ENCODE measurements at places on chromosomes 7 and 10.

DNA sequence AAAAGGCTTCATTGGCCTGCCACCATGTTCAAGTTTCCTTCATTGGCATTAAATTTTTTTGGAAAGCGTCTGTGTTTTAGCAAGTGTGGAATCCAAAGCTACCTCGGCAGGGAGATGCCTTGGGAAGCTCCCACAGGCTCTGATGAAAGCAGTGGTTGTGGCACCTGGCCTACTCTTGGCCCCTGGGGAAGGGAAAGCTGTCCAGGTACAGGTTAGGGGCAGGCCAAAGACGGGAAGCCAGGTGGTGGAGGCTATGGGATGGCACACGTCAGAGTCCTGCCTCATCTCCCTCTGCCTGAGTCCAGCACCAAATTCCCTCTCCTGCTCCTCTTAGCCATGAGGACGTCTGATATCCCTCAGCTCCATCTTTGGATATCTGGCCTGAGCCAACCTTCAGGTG lies 49.7 kb downstream of the C10orf120 start:
- DNase-seq = no peak
- H3K27me3 ChIP-seq = no peaks in the 10 kb centered on the region
- H3K4me1 ChIP-seq = no peaks in the 10 kb centered on the region
- no peak overlapping the region for H3K27ac ChIP-seq

DNA sequence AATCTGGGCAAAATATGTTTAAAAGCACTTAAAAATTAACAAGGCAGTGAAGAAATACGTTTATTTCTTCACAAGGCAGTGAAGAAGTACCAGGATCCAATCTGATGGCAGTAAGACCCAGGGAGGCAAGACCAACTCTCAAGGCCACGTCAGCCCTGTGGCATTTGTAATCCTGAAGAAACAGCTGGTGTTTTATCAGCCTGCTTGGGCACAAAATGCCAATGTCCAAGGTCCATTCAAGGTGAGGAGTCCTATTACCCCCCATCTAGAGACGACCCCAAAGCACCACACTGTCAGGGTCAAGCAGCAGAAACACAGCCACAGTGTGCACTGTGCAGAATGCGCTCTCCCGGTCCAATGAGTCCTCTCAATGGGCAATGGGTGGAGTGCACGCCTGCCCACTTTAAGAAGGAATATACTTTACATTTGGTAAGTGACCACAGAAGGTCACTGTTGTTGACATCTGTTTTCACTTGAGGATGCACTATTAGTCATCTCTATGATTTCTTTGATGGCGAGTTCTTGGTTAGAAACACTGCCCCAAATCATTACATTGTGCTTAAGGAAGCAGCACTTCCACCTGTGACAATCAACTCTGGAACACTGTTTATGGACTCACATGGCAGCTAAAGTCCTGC lies 12.8 kb downstream of the CPXM2 start:
- H3K36me3 ChIP-seq = no peaks in the 10 kb centered on the region
- no peak overlapping the region for H3K27ac ChIP-seq
- H3K27me3 ChIP-seq = no peaks in the 10 kb centered on the region

- no peak overlapping the region for H3K4me3 ChIP-seq
- peaks cover 32% of the 10 kb centered on the region for H3K4me1 ChIP-seq
- no peaks in the 10 kb centered on the region for H3K36me3 ChIP-seq
- DNase-seq = peak; percentile 37
Measured at GRCh38 chr7:27148756-27149641, 1.4 kb upstream of the HOXA6 start.

- peak within 1 kb of the TSS; percentile 91 for H3K27ac ChIP-seq
- peak within 1 kb of the TSS; percentile 63 for H3K4me3 ChIP-seq
- peaks cover 20% of the 10 kb centered on the region for H3K4me1 ChIP-seq
- DNase-seq = peak; percentile 88
Measured at GRCh38 chr7:100827330-100828226, at the start of gene EPHB4. Gene EPHB4, minus strand, starts transcription at chr7:100827523. Its CDS starts 493 bp downstream, at chr7:100827030.

DNA sequence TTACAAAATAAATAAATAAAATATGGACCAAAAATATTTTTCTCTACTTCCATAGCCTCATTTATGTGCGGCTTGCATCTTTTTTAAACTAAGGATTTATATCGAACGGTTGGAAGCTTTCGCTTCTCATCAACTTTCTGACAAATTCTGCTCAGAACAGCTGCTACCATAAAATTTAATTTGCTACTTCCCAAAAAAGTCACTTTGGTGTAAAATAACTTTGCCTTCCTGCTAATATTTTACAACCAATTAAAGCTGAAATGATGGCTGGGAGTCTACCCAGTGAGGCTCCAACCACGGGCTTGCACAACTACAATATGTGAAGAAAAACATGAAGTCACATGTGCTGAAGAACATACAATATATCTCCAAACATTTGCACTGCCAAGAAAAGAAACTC lies 253.1 kb upstream of the NEBL start:
- H3K27me3 ChIP-seq = no peaks in the 10 kb centered on the region
- H3K27ac ChIP-seq = no peak overlapping the region

DNA sequence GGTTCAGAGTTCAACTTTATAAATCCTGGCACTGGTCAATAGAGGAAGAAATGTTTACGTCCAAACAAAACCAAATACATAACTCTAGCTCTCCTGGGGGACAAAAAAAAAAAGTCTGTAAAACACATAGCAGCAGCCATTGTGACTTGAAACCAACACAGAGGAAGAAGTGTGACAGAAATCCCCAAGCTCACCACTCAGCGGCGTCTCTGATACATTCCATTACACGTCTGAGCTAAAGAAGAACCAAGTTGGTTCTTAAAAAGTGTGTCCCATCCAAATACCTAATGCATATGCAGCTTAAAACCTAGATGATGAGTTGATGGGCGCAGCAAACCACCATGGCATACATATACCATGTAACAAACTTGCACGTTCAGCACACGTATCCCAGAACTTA lies 58.3 kb upstream of the NANOS1 start:
- H3K27ac ChIP-seq = no peak overlapping the region
- no peak overlapping the region for H3K4me3 ChIP-seq
- DNase-seq = no peak
- H3K4me1 ChIP-seq = peaks cover 10% of the 10 kb centered on the region
- no peaks in the 10 kb centered on the region for H3K36me3 ChIP-seq

- no peaks in the 10 kb centered on the region for H3K27me3 ChIP-seq
- no peak overlapping the region for H3K4me3 ChIP-seq
- H3K27ac ChIP-seq = peak overlapping the region; percentile 30
- no peaks in the 10 kb centered on the region for H3K4me1 ChIP-seq
- H3K36me3 ChIP-seq = no peaks in the 10 kb centered on the region
Measured at GRCh38 chr10:22133749-22134624, 83.8 kb downstream of the EBLN1 start.

DNA sequence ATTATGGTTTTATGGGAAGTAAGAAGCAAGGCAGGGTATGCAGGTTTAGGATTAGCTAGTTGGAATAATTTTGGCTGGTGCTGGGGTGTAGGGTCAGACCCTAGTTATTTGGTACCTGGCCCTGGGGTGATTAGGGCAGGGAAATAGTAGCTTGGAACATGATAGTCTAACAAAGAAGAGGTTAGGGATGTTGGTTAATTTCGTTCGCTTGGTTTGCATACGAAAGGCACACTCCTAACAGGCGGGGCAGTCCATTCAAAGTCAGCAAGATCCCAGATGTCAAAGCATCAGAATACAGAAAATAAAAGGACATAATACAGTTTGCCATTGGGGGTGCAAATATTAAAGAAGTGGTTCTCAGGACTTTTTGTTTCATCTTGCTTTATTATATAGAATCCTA lies 55.7 kb upstream of the ITPRID1 start:
- no peak overlapping the region for H3K27ac ChIP-seq
- no peaks in the 10 kb centered on the region for H3K4me1 ChIP-seq
- no peaks in the 10 kb centered on the region for H3K36me3 ChIP-seq
- DNase-seq = no peak

- H3K36me3 ChIP-seq = no peaks in the 10 kb centered on the region
- no peaks in the 10 kb centered on the region for H3K27me3 ChIP-seq
- H3K4me3 ChIP-seq = no peak overlapping the region
- no peaks in the 10 kb centered on the region for H3K4me1 ChIP-seq
- no peak overlapping the region for H3K27ac ChIP-seq
Measured at GRCh38 chr7:122750389-122750788, 47.7 kb upstream of the RNF148 start.

- no peak for DNase-seq
Measured at GRCh38 chr10:114925587-114926586, 12.1 kb upstream of the TRUB1 start.

DNA sequence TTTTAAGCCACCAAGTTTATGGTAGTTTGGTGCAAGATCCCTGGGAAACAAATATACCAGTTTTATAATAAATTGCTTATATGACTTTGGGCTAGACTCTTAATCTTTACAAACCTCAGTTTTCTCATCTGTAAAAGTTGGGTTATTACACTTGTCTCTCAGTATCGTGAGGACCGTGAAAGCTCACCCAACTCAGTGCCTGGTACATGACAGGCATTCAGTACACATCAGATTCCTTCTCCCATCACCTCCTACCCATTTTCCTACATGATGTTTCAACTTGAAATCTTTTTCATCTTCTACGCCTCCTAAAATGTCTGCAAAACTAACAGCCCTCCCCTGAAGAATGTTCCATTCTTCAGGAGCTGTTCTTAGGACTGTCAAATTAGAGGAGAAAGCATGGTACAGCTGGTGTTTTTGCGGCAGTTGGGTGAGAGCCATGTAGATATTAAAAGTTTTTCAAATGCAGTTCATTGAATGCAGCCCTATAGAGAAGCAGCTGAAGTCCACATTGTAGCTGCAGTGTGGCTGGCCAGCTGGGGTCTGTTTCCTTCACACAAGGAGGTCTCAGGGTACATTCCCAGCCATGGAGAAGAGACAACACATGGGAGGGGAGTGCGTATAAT lies 812.8 kb downstream of the LRMDA start:
- H3K4me1 ChIP-seq = no peaks in the 10 kb centered on the region
- no peaks in the 10 kb centered on the region for H3K27me3 ChIP-seq
- DNase-seq = no peak
- H3K36me3 ChIP-seq = no peaks in the 10 kb centered on the region

GRCh38 chr7:11237742-11238141 lies 264.1 kb downstream of the PHF14 start:
- H3K27me3 ChIP-seq = no peaks in the 10 kb centered on the region
- H3K27ac ChIP-seq = no peak overlapping the region
- H3K36me3 ChIP-seq = no peaks in the 10 kb centered on the region
- no peak for DNase-seq
- no peak overlapping the region for H3K4me3 ChIP-seq
- H3K4me1 ChIP-seq = no peaks in the 10 kb centered on the region

GRCh38 chr10:4804465-4804864 lies 21.5 kb upstream of the AKR1E2 start:
- H3K36me3 ChIP-seq = no peaks in the 10 kb centered on the region
- no peaks in the 10 kb centered on the region for H3K27me3 ChIP-seq
- H3K4me1 ChIP-seq = no peaks in the 10 kb centered on the region
- H3K27ac ChIP-seq = no peak overlapping the region
- no peak for DNase-seq

DNA sequence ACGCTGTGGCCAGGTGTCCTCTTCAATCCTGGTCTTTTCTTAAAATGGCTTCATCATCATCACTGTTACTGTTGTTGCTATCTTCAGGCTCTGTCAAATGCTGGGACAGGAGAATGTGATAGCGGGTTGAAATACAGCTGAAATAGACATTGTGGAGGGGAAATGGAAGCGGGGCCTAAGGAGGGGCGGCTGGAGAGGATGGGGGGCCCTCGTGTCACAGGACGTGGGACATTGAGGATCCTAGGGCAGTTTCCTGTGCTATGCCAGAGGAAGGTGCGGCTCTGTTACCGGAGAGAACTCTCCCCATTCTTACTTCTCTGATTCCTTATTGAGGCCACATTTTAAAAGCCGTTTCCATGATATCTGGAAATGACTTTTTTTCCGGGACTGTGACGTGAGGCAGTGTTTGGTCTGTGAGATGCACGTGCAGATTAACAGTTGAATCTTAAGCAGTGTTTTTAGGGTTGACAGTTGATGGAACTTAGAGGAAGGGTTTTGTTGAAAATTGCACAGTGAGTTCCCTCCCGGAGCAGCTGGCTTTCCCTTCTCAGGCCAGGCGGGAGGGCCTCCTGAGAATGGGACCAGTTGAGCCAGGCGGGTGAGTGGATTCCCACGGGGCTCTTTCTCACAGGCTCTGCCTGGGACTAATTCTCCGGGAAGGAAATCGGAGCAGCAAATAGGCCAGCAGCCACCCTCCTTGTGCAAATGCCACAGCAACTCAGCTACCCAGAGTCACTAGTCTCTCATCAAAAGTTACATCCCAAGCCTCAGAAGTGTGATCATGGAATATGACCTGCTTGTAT lies 125.2 kb downstream of the TACC2 start:
- peaks cover 24% of the 10 kb centered on the region for H3K4me1 ChIP-seq
- no peak for DNase-seq
- peak overlapping the region; percentile 75 for H3K4me3 ChIP-seq
- H3K27ac ChIP-seq = peak overlapping the region; percentile 99
- H3K27me3 ChIP-seq = no peaks in the 10 kb centered on the region

- peaks cover 47% of the 10 kb centered on the region for H3K4me1 ChIP-seq
- no peak for DNase-seq
- H3K27me3 ChIP-seq = peaks cover 51% of the 10 kb centered on the region
- H3K4me3 ChIP-seq = no peak overlapping the region
- no peaks in the 10 kb centered on the region for H3K36me3 ChIP-seq
Measured at GRCh38 chr10:132788831-132789219, 2.9 kb upstream of the NKX6-2 start.

DNA sequence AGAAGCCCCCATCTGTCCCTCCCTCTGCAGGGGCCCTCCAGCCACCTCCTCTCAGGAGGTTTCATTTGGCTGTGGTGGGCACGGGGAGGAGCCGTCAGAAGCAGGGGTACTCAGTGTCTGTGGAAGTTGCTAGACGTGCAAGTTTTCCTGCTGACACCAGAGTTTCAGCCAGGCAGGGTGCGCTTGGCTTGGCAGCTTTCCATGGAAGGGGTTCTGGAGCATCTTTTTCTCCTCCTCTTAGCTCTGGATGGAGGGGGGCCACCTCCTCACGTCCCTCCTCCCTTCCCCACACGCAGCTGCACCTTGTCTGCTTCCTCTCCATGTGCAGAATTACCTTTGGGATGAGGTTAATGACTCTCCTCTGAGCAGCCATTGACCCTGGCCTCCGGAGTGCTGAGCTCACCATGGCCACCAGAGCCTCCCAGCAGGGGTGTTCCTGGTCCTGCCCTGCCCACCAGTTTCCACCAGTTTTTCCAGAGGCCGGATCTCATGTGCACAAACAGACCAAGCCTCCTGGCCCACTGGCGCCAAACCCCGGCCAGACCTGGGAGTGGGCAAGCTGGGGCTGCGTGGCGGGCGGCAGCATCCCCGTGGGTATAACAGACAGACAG lies 579.8 kb upstream of the FOXK1 start:
- H3K36me3 ChIP-seq = no peaks in the 10 kb centered on the region
- DNase-seq = no peak
- no peaks in the 10 kb centered on the region for H3K27me3 ChIP-seq
- no peaks in the 10 kb centered on the region for H3K4me1 ChIP-seq
- no peak overlapping the region for H3K27ac ChIP-seq
